ENCODE measurements at places on chromosomes 2 and 18.
A peak's percentile ranks its signal among the peaks of the same experiment; 100 is the strongest.

DNA sequence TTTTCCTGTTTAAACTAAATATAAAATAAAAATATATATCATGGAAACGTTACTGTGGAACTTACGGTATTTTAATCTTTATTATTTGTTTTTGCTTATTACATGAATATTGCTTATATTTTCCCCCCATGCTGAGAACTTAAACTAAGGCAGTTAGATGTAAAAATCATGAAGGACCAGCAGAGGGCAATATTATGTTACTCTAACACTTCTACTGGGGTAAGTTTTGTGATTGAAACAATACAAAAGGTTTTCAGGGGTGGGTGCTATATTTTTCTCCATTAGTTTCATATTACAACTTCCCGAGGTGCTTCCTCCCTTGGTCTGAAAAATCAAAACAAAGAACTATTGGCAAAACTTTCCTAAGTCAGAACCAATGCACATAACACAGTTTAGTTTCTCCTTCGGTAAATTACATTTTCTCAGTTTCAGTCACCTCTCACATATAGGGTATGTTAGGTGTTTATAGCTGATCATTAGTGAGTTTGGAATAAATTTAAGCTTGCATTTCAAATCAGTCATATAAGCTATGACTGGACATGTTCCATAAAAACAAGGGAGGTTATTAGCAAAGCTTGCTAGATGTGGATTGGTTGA, 54.8 kb downstream of the ZNF407 start:
- peak; percentile 81 for DNase-seq

- DNase-seq, result no peak
These were observed 29.9 kb downstream of the TTC32 start for GRCh38 chr2:19871836-19872235.

DNA sequence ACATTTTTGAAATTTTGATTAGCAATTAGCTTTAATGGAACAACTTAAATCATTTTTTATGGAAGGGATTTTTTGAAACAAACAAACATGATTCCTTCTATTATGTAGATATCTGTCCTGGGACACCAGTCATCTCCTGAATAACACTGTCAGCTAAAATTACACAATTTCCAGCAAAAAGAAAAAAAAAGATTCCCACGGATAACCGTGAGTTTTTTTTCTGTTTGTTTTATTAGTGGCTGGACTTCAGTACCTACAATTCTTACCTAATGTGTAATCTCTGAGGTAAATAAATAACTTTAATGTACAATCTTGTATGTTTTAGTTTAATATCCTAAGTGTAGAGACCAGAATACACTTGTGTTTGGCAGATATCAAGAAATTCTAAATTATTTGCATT, 126.6 kb upstream of the KYNU start:
- DNase-seq, result no peak

DNA sequence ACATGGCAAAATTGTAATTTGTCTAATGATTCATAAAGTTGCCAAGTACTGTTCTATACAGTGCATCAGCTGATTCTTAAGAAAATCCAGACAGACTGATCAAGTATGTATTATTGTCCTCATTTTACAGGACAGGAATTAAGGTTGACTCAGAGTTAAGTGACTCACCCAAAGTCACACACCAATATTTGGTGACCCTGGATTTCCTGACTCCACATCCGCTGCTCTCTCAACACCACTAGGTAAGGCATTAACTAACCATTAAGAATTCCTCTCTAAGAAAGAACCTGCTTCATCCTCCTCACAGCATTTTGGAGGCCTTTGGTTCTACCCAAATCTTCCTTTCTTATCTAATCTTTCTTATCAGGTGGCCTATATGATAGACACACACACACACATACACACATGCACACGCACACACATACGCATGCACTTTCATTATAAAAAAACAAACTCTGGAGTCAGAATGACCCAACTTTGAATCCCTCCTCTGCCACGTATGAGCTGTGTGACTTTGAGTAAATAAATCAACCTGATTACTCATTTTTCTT, 150.8 kb downstream of the ANKRD44 start:
- no peak for DNase-seq

DNA sequence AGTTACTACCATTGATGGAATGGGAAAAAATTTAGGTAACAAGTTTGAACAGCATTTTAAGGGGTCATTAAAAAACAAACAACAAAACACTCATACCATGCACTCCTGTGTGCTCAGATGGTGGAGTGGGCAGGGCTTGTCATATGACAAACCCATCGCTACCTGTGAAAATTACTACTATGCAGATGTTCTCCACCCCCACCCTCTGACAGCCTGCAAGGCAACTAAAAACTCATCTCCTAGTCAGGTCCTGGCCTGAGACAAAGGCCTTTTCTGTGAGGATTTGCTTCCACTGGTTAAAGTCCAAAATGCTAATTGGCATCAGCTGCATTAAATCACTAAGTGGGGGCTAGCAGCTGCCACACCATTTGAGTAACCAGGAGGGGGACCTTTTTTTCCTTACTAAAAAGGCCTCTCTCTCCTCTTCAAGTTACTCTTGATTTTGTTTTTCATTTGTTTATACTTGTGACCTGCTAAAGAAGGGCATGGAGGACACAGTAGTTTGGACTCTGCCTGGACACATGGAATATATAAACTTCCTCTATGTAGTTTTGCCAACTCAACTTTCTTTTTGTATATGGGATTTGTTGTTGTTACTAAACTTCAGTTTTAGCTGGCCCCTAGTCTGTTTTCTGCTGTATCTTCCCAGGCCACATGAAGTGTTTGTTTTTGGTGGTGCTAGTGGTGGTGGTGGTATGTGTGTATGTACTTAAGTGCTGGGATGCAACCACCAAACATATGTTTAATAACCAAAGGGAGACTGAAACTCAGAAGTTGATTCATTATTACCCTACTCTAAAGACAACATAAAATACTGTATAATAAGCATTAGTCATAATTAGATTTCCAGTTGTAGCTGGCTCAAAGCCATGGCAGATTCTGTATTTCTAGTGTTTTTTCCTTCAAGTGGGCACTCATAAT, 121.3 kb downstream of the MAP4K4 start:
- DNase-seq, result no peak

DNA sequence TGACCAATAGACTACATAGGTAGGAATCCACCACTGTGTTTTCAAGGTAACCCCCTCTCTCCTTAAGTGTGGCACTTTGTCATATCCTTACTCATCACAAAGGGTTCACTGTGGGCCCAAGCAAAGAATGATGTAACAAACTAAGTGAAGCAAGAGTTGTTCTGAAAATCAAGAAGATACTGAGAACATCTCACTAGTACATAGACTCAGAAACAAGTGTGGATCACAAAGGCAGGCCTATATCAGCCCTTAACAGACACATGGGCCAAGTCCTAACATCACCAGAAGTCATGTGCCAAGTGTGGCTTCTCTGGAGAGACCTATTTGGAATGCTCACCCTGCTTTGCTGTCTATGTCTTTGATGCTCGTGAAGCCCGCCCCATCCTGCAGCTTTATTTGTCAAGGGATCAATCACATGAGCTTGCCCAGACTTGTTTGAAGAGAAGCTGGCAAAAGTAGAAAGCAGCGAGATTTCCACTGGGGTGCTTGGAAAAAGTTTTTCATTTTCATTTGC, 131.2 kb upstream of the TTC39C start:
- no peak for DNase-seq

DNA sequence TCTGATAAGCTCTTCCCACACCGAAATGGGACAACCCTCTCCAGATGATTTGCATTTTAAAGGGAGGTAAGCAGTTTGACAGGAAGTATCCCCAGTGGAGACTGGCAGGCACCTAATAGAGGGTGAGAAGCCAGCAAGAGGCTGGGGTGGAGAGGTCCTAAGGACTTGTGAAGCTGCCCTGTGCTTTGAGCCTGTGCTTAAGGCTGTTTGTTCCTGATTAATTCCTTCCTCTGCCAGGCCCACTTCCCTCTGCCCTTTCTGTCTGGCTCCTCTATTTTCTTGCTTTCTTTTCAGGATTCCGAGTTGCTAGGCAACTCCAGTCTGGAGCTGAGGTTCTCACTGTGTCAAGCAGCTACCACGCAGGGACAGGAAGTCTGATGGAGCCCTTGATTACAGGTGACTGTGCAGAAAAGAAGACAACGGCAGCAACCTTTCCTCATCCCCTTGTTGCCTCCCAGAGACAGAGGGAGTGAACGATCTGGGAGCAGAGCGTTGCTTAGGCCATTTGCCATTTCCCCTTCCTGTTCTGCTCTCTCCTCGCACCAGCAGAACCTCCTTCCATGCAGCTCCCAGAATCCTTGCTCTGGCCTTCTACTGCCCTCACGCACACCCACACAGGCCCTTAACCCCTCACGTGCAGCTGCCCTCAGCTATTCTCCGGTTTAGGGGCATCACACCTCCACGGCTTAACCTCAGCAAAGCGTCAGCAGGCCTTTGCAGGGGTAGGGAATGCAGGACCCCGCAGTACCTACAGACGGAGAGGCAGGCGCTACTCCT, 103.6 kb upstream of the CELF4 start:
- DNase-seq, result no peak

DNA sequence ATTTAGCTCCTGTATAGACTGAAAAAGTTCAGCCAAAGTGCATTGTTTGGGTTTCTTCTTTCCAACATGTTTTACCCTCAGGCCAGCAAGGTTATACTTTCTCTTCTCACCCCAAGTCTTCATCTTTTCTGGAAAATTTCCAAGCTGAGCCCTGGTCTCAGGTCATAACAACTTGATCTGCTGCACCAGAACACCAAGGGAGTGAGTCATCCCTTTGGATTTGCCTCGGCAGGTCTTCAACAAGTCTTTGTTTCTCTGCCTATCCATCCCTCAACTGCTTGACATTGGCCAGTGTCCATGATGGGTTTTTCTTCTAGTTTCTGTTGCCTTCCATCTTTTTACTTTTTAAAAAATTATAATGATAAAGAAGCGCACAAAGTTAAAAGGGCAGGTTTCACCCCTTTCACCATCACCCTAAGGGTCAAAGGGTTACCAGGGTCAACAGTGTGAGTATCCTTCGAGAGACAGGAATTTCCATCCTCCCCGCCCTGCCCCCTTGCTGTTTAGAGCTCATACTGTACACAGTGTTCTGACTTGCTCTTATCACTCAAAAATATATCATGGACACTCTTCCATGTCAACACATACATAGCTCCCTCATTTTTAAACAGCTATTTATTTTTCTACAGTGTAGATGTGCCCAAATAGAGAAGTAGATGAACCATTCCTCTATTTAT, 5.7 kb upstream of the SPATS2L start:
- DNase-seq, result no peak

DNA sequence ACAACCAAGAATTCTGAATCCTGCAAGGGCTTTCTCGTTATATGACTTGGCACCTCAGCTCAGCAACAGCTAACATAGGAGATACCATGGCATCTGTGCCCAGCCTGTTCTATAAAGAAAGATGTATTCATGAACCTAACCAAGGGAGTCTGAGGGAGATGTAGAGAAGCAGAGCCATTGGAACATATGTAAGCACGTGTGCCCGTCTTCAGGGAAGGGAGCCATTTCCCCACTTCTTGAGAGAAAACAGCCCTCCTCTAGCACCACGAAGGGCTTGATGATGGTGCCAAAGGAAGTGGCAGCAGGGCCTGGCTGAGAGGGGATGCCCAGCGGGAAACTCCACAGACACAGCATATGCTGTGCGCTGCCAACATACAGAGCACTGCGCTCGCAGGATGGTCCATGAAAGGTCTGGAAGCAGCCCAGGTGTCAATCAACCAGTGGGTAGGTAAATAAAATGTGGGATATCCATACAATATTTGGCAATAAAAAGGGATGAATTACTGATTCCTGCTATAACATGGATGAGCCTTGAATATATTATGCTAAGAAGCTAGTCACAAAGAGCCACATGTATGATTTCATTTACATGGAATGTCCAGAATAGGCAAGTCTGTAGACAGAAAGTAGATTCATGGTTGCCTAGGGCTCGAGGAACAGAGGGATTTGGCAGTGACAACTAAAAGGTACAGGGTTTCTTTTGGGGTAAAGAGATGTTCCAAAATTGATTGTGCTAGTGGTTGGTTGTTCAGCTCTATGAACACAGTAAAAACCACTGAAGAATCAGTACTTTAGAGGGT, 16.1 kb downstream of the TMEM247 start:
- DNase-seq, result no peak

DNA sequence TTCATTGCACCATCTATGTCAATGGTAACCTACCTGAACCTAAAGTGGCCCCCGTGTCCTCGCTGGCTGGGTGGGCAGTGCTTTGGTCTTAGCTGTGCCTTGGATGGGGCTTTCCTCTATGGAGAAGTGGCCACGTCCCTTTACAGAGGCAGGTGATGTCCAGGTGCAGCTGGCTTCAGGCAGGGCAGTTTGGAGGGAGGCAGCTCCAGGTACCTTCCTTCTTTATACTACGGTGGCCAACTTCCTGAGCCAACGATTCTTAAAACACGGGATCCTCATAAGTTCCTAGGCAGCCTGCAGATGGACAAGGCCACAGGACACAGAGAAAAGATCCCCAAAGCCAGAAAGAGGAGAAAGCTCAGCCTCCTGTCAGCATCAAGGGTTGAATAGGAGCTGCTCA, 517.3 kb upstream of the HS6ST1 start:
- DNase-seq, result no peak

DNA sequence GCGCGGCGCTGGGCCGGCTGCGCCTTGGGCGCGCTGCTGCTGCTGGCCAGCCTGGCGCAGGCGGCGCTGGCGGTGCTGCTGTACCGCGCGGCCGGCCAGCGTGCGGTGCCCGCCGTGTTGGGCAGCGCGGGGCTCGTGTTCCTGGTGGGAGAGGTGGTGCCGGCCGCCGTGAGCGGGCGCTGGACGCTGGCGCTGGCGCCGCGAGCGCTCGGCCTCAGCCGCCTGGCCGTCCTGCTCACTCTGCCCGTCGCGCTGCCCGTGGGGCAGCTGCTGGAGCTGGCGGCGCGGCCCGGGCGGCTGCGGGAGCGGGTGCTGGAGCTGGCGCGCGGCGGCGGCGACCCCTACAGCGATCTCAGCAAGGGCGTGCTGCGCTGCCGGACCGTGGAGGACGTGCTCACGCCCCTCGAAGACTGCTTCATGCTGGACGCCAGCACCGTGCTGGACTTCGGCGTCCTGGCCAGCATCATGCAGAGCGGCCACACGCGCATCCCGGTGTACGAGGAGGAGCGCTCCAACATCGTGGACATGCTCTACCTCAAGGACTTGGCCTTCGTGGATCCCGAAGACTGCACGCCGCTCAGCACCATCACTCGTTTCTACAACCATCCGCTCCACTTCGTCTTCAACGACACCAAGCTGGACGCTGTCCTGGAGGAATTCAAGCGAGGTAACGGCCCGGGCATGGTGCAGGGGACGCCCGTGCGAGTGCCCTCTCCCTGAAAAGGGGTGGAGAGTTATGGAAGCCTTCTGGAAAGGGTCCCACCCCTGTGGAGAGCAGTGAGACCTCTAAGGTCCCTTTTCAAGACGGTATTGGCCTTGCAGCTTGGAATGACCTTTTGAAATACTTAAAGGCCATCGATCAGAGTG, 1.0 kb downstream of the CNNM3 start:
- DNase-seq, result no peak

DNA sequence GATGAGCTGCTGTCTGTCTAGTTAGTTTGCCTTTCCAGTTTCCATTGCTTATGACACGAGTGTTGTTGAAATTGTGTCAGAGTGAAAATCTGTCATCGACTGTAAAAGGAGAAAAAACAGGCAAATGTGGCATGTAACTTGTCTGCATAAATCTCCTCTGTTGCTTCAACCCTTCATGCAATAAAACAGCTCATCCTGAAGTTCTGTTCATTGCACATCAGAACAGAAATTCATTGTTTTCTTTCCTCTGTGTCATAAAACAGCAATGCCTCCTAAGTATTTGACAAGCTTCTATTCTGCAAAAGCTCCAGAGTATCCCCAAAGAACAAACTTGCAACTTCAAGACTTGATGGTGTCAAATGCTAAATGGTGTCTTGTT, 432.1 kb downstream of the MEIS1 start:
- no peak for DNase-seq

GRCh38 chr2:64697297-64698176, 43.8 kb upstream of the SERTAD2 start:
- no peak for DNase-seq

- peak; percentile 9 for DNase-seq
These were observed 193.6 kb downstream of the MTCL1 start for GRCh38 chr18:8899000-8899399.

Measured in hematopoietic multipotent progenitor cell treated with erythropoietin and hydrocortisone succinate and interleukin-3 and kit ligand, for 6 days (in vitro differentiated cells).